ENCODE measurements at places on chromosomes 5 and 9.

- no peak for DNase-seq
These were observed 111.8 kb downstream of the TTLL11 start for GRCh38 chr9:121981118-121981883.

- DNase-seq = no peak
These were observed 316.0 kb upstream of the TLE4 start for GRCh38 chr9:79255651-79256260.

- DNase-seq = no peak
These were observed 107.5 kb upstream of the MVB12B start for GRCh38 chr9:126219166-126219565.

DNA sequence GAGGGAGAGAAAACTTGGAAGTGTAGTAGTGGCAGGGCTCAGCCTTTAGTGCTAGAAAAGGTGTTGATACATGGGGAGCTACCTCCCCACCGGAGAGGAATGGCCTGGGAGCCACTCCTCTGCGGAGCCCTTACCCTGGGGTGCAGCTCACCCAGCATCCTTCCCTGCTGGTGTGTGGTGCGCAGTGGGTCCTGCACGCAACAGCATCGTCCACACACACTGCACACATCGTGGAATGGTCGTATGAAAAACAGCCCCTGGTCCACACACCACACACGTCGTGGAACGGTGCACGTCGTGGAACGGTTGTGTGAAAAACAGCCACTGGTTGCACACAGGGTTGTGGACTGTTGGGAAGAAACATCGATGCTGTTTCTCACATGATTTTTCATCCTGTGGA lies 16.1 kb upstream of the AHRR start:
- no peak for DNase-seq

DNA sequence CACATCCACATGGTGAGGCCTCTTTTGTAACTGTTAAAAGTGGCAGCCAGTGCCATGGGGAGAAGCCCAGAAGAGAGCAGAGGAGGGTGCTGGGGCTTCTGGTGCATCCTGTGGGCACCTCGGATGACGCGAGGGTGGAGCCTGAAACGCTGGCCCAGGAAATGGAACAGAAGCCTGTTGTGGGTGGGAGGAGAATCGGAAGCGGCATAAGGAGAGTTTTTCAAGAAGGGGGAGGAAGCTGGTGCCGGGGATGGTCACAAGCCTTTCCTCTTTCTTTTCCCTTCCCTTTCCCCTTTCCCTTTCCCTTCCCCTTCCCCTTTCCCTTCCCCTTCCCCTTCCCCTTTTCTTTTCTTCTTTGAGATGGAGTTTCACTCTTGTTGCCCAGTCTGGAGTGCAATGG lies 12.9 kb downstream of the ANKRD33B start:
- no peak for DNase-seq

- no peak for DNase-seq
These were observed 7.0 kb downstream of the SH3GLB2 start for GRCh38 chr9:129021091-129021490.

DNA sequence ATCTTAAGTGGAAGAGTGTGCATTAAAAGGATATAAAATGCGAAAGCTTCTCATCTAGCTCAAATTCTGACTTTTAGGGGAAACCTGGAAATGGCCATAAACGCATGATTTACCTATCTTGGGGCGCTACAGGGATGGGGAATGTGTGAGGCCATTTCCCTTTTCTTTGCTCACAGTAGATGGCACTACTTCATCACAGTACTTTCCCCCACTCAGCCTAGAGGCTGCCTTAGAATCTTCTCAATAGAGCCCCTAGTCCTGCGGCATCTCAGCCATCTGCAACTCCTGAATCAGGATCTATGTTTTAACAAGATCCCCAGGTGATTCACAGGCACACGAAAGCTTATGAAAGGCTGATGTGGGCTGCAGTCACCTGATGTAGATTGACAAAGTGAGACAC lies 110.8 kb downstream of the LHFPL2 start:
- no peak for DNase-seq

- DNase-seq = no peak
These were observed 170.9 kb downstream of the SEC61B start for GRCh38 chr9:99392986-99393385.

DNA sequence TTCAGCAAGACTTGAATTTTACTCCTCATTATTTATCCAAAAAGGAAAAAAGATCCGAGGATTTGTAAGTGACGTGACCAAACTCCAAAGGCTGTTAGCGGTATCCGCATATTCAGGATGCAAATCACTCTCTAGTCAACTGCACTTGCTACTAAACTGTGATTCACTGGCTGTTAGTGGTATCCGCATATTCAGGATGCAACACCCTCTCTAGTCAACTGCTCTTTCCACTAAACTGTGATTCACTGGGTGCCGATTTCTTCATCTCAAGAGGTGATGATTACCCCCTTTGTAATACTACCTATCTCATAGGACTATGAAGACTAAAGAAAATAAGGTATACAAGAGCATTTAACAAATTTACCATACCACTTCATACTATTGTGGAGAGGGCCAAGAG lies 5.7 kb downstream of the MAPKAP1 start:
- DNase-seq = no peak

DNA sequence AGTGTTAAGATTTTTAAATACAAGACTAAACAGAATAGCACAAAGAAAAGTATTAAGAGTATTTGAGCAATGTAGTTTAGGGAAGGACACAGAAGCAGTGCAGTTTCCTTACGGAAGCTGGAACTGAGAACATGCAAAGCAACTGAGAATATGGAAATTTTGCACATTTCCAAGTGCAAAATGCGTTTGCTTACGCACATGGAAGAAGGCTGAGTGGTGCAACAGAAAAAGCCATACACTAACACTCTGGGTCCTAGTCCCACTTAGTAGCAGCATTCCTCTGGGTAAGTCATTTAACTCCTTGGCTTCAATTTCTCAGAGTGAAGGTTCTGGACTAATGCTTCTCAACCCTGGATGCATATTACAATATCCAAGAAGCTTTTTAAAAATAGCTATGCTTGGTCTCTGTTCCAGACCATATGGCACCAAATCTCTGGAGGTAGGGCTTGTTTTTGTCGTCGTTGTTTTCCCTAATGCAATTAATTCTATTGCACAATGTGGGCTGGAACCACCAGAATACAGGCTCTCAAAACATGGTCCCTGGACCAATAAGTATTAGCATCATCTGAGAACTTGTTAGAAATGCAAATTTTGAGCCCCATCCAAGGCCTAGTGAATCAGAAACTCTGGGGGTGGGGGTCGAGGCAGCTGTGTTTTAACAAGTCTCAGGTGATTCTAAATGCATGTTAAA lies 65.2 kb upstream of the DEPDC1B start:
- DNase-seq = no peak

GRCh38 chr5:64619609-64620008 lies 70.7 kb upstream of the SHISAL2B start:
- DNase-seq = no peak

- no peak for DNase-seq
These were observed 34.6 kb downstream of the OXCT1 start for GRCh38 chr5:41835645-41836044.

DNA sequence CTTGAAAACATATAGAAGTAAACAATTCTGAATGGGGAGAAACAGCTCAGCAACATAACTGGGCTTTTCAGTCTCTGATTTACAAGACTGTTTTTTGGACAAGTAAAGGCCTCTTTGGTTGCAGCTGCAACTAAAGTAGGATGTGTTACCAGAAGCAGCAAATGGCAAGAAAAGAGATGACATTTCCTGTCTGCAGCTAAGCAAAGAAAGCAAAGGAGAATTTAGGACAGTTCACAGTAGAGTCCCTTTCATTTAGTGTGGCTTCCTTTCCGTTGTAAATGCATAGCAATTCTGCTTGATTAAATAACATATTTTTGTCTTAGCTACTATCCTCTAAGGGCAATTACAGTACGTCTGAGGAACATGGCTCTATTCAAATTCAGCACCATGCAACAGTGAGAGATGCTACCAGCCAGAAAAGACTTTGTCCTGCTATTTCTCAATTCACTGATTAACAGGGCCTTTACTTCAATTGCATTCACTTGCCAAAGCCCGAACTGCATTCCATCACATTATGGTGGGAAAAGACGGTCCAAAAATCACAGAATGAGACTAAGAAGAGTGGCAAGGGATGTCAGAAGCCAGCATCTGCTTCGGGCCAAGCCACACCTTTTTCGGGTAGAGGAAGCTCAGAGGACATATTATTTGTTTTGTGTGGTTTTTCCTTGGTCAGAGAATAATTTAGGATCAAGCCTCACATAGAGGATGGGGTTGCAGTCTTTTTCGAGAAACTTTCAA lies 107.7 kb downstream of the SEMA6A start:
- DNase-seq = no peak

DNA sequence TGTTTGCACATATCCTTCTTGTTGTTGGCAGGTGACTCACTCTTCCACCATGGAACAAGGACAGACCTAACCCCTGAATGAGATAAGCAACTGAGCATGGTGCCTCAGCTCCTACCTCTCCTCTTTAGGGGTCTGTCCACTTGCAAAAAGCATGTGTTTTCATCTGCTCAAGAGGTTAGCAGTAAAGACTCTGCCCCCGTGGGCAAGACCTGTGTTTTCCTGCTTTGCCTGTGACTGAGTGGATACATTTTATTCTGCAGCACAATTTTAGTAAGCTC lies 111.0 kb upstream of the LIFR start:
- no peak for DNase-seq

- DNase-seq = no peak
These were observed 756.8 kb upstream of the CDH6 start for GRCh38 chr5:30436691-30437090.

GRCh38 chr5:179906795-179907555 lies 722 bp downstream of the TBC1D9B start:
- no peak for DNase-seq

DNA sequence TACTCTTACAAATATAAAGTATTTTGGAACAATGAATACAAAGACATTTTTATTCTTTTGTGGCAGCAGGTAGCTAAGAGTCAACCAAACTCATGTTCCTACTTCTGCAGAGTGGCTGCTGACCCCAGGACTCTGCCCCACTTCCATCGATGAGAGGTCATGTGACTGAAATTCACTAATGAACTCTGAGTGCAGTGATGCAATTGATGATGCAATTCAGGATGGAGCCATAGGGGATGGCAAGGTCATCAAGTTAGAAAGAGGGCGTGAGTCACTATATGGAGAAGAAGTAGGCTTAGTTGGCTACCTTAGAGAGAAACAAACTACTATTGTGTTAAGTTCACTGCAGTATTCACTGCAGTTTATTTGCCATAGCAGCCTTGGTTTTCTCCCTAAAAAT lies 340.4 kb downstream of the CTNND2 start:
- no peak for DNase-seq

DNA sequence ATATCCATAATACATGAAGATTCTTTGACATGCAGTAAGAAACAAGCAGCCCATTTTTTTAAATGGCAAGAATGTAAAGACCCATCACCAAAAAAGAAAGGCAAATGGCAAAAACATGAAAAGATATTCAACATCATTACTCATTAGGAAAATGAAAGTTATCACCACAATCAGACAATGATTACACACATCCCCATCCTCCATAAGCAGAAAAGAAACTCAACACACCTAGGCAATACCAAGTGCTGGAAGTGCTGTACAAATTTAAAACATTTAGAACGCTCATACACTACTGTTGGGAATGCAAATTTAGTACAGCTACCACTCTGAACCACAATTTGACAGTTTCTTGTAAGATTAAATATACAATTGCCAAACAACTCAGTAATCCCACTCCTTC lies 466.7 kb downstream of the ACTL7B start:
- DNase-seq = no peak

GRCh38 chr9:75046725-75047345 lies 18.7 kb upstream of the CARNMT1 start:
- no peak for DNase-seq

- no peak for DNase-seq
These were observed 70.4 kb upstream of the RASEF start for GRCh38 chr9:83133316-83133715.

GRCh38 chr9:137310189-137311052 lies 8.3 kb upstream of the NRARP start:
- no peak for DNase-seq

DNA sequence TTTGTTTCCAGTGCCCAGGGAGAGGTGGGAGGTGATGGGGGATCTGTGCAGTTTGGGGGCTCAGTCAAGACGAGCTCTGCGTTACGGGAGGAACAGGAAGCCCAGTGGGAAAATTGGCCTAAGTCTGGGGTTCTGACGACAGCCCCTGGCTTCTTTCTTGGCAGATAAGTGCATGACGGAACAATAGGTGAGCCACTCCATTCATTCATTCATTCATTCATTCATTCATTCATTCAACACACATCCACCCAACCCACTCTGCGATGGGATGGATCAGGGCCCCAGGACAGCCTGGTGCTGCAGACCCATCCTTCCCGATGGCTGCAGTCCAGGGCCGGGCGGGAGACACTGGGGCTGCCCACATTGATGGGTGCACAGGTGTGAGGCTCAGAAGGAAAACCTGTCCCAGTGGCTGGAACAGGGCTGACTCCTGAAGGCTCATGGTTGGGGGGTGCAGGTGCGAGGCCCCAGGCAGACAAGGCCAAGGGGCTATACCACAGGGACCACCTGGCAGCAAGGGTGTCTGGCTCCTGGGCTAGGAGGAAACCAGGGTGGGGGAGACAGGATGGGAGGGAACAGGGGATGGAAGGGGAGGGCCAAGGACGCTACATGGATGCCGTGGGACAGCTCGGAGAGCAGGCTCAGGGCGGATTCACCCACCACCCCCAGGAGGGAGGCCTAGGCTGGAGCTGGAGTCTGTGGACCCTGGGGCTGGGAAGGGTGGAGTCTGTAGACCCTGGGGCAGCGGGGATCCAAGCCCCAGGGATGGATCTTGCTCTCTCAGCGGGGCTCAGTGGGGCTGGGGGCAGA lies 1.9 kb upstream of the LCNL1 start:
- DNase-seq = no peak

DNA sequence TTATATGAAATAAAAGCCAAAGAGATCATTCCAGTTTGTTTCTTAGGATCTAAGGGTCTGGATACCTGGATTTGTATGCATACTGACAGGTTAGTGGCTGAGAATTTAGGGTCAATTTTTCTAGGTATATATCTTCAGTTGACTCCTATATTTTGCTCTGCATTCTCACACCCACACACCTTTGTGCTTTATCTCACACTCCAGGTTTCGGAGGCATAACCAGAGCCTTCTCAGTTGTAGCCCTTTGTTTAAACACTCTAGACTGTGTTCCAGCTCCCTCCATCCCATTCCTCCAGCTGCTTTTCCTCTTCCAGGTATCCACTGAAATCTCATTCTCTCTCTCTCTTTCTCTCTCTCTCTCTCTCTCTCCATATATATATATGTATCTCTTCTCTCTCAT lies 10.6 kb upstream of the MOCS2 start:
- no peak for DNase-seq

DNA sequence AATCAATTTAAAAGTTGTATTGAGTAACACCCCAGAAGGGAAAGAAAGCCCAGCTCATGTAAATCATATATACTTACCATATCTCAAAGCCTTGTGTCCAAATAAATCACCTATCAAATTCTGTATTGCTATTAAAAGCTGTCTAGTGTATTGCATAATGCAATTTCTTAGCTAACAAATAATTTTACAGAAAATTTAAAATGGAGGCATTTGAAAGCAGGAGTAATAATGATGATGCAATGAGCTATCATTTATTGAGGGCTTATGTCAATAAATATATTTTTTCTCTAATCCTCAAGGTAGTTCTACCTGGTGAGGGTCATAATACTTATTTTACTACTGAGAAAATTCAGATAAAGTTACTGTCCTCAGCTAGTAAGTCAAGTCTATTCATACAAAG lies 42.8 kb upstream of the CDK5RAP2 start:
- no peak for DNase-seq

All from NCI-H1105 (cell line).